Naive B cell (primary cell): ENCODE measurements at places on chromosomes 7 and 10. TPM values are rescaled to one million over a fixed set of nuclear protein-coding genes. Genes with fewer than 3 reads are reported as not detected.
A peak's percentile ranks its signal among the peaks of the same experiment; 100 is the strongest.

The ADRA2A gene
- not detected for polyA plus RNA-seq

The GPRIN2 gene
- polyA plus RNA-seq, result not detected

The TRIM73 gene
- 1.4 TPM for polyA plus RNA-seq

The AGR2 gene
- polyA plus RNA-seq, result not detected

The FFAR4 gene
- not detected for polyA plus RNA-seq

The RADIL gene
- polyA plus RNA-seq, result not detected

The NPFFR1 gene
- not detected for polyA plus RNA-seq

The LRRTM3 gene
- polyA plus RNA-seq, result not detected

The MSMB gene
- not detected for polyA plus RNA-seq

The GPR146 gene
- 9.7 TPM for polyA plus RNA-seq

The STRIP2 gene
- not detected for polyA plus RNA-seq

DNA sequence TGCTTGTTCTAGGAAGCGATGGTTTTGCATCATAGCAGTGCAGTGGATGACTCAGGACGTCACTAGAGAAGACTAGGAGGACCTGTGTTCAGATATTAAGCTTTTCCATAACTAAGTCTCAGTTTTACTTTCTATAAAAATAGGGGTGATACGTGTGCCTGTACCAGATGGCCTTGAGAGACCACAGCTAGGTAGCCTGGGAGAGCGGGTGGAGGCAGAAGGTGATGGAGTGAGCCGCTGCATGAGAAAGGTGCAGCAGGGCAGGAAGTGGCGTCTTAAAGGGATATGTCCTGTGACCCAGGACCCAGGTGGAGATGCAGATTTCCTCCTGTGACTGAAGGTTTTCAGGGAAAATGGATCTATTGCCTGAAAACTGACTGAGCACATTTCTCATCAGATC, 304.9 kb downstream of the CDC14C start:
- no peak for DNase-seq

DNA sequence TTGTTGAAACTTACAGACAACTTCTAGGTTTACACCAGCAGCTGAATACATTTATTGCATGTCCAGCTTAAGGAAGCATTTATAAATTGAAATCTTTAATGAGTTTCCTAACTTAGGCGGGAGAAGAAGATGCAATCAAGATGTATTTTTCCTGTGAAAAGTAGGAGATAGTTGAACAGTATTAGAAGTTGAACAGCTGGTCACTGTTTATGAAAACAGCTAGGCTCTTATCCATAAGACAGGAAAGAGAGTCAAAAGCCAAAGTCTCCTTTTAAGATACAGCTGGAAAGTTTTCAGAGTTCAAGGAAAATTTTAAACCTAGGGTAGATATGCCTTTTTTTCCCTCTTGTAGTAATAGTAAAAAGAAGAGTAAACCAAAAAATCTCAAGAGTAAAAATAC, 236.1 kb upstream of the FERD3L start:
- no peak for DNase-seq

- no peak for DNase-seq
These were observed 367.8 kb upstream of the GALNT17 start for GRCh38 chr7:70763961-70764691.

- DNase-seq, result no peak
These were observed 19.5 kb upstream of the C10orf95 start for GRCh38 chr10:102470579-102471546.

- DNase-seq, result no peak
These were observed 66.3 kb upstream of the CAV2 start for GRCh38 chr7:116433246-116433645.

- DNase-seq, result no peak
These were observed 389.8 kb downstream of the SH2D4B start for GRCh38 chr10:80927419-80928078.

- DNase-seq, result no peak
These were observed 3.1 kb upstream of the CYP26A1 start for GRCh38 chr10:93070378-93071176.

DNA sequence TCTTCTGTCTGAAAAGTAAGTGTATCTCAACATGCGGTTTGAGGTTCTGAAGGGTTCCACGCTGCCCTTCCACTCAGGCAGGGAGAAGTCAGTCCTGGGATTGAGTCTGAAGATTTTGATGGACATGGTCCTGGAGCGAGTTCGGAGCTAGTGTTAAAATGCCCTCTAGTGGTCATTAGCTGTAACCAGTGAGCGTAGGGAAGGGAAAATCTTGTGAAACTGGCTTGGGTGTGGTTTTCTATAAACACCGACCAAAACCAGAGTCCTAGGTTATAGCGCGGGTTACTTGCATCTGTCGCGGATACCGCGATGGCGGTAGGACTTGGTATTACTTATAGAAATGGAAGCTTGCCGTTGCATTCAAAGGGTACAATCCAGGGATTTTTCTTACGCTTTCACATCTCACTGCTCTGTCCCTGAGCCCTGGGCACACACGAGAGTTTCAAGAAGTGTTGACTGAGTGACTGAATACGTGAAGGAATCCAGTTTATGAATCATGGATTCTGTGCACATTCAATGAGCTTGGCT, 348.2 kb upstream of the C7orf33 start:
- no peak for DNase-seq

DNA sequence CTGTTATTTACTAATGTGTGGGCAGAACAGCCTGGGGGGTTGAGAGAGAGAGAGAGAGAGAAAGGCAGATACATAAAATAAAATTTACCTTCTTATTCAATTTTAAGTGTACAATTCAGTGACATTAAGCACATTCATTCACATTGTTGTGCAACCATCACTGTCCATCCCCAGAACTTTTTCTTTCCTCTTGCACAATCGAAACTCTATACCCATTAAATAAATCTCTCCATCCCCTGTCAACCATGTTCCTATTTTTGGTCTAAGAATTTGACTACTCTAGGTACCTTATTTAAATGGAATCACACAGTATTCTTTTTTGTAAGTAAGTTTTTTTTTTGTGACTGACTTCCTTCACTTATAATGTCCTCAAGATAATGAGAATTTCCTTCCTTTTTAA, 181.6 kb downstream of the SND1 start:
- DNase-seq, result no peak

- DNase-seq, result no peak
These were observed 21.3 kb upstream of the ZNF467 start for GRCh38 chr7:149794661-149795060.

DNA sequence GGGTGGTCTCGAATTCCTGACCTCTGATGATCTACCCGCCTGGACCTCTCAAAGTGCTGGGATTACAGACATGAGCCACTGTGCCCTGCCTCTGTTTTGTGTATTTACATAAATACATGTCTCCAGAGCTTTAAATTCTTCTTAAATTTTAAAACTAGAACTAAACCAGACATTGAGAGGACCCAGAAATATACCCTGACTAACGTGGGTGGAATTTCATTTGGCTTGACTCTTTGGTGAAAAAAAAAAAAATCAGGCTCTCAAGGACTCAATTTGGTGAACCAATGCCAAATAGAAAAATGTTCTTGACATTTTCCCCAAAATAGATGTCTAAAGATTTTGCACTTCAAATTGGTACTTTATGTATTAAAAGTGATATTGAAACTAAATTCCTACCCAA, 16.6 kb upstream of the FAS start:
- no peak for DNase-seq

GRCh38 chr7:30322271-30323005, 38.0 kb downstream of the ZNRF2 start:
- DNase-seq, result peak; percentile 33

DNA sequence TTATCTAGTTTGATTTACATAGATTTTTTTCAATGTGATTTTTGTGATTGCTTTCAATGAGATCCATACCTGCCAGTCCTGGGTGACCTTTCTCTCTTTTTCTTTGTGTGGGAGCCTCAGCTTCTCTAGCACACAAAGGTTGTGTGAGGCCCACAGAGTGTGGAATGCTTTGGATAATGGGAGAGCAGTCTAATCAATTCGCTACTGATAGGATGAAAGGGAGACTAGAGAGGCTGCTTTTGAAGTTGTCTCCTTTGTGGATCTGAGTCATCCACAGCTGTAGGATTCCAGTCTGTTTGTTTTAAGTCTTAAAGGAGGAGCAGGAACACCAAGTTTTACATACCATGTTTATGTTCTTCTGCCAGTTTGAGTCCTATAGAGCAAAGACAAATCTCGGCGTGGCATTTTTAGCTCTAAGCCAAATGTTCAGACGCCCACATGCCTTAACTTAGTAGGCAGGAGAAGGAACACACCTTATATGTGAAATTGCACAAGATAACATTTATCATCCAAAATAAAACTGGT, 330.0 kb downstream of the ARL4A start:
- DNase-seq, result no peak

GRCh38 chr7:5218564-5219360, 28.7 kb downstream of the WIPI2 start:
- DNase-seq, result peak; percentile 87

DNA sequence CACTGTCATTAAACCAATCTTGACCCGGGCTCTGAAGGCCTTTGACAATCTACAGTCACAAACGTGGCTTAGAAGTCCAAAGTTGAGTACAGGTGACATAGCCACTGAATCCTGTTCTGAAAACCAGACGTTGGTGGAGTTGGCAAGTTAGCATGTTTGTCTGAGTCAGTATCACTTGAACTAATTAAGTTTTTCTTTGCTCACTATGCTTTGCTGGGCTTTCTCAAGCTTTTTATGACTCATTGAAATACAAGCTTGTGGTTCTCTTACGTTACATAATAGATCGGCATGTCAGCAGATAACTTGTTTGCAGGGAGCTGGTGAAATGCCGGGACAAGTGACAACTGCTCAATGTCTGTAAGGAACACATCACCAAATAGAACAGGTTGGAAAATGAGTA, 53.8 kb downstream of the ARL5B start:
- DNase-seq, result no peak

DNA sequence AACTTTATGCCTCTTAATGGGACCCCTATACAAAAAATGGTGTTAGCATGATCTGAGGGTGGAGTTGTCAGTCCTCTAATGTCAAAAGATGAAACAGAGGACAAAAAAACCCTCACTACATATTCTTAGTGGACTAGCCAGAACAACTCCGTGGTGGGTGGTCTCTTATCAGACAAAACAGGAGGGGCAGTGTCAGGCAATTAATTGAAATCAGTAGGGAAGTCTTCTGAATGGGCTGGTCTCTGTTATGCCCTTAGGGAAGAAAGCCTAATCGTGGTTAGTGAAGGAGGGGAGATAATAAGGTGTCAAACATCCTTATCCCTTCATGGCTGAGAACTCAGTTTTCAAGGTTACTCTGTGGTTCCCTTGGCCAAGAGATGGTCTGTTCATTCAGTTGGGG, 909.4 kb downstream of the GRID1 start:
- DNase-seq, result no peak

DNA sequence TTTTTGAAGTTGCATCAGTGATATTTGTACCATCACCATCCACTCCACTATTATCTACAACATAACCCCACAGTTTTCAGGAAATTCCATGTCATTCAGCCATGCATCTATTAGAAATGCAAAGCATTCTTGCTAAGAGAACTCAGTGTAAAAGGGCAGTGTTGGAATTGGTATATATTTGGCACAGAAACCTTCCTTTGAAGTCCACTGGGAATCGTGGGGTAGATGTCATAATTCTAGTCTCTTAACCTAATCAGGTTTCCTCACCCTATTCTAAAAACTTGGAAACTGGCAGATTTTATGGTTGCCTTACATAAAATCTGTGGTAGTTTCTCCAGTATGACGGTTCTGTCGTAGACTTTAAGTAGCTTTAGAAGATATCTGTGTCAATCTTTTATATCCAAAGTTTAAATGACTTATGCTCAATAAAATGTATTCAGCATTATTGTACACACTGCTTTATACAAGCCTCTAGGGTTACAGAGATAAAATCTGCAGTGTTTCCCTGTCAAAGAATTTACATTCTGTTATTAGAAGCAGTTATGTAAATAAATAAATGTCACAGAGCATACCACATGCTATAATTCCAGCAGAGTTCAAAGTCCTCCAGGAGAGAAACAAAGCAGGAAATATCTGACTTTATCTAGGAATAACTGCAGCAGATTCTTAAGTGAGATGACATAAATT, 704.4 kb upstream of the CELF2 start:
- DNase-seq, result no peak
